ENCODE measurements at places on chromosomes 7 and 10.

DNA sequence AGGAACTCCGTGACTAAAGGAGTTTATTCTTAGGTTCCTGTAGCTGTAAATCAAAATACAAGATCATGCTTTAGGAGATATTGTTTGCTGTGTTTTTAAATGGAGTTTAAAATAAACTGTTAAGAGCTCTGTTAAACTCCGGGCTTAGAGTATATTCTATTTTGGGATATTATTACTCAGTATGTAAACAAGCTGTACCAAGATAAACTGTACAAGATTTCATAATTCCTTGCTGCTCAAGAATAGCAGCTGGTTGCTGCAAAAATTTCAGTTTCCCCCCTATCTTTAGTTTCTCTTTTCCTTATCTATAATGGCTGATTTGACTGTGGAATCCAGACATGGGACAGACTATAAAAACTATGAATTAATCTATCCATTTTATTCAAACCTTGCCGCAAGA, 215.7 kb downstream of the HTR7 start:
- no peak for DNase-seq

- no peak for DNase-seq
These were observed 85.4 kb downstream of the CCNY start for GRCh38 chr10:35421553-35422178.

- no peak for DNase-seq
These were observed 22.0 kb upstream of the ANKRD2 start for GRCh38 chr10:97550336-97551149.

DNA sequence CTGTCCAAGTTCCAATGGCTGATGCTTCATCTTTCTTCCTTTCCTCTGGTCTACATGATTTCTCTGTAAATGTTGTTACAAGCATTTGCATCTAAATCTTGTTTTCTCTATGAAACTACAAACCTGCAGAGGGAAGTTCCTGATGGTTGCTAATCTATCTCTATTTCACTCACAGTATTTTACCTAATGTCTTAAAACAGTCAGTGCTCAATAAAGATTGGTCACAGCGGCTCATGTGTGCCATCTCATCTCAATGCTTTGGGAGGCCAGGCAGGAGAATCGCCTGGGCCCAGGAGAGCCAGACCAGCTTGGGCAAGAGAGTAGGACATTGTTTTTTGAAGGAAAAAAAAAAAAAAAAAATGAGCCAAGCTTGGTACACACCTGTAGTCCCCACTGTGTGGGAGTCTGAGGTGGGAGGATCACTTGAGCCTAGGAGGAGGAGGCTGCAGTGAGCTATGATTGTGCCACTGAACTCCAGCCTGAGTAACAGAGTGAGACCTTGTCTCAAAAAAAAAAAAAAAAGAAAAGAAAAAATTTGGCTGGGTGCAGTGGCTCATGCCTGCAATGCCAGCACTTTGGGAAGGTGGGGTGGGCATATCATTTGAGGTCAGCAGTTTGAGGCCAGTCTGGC, 71.3 kb upstream of the ARMC3 start:
- DNase-seq = no peak

DNA sequence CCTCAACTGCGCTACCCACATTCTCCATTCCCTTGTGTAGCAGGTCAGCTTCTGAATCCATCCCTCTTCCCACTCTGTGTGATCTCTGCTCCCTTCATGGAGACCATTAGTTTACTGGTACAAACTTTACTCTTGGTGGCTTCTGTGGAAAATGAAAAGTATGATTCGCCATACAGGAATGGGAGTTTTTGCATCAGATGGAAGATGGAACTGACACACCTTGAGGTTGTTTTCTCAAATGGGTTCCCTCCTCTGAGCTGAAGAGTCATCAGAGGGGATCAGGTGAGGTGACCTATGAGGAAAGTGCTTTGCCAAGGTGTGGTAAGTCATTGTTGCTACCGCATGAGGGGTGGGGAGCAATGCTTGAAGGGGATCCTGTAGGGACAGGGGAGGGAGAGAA, 266.8 kb downstream of the INHBA start:
- no peak for DNase-seq

DNA sequence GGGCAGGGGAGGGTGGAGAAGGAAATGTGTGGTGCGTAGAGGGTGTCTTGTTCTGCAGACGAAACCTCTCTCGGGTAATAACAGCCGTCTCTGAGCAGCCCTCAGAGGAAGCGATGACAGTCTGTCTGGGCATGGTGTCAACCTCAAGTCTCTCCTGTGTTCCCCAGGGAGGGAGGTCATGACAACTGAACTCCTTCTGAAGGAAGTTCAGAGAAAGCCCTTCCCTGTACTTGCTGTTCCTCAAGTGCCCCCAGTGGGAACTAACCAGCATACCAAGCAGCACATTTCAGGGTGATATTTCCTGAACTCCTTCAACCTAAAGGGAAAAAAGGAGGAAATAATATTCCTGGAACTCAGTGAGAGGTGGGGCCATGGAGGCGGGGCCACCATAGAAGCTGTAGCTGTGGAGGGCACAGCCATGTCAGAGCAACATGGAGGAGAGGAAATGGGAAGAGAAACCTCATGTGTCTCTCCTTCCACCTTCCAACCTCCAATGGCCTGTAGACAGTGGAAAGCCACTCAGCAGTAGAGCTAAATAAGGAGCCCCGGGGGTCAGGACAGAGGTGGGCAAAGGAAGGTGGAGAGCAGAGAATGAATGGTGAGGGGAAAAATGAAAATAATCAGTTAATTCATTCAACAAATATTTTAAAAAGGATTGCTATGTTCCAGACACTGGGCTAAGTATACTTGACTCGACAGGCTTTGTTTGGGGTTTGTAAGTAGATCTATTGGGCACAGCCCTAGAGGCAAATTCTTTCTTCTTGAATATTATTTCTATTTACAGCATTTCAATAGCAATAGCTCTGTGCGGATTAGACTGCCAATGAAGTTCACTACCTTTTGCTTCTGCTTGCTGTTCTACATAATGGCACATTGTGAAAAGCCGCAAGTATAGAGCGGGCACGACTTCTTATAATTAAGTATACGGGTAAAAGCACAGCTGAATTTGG, 61.0 kb upstream of the AOAH start:
- DNase-seq = peak; percentile 83

DNA sequence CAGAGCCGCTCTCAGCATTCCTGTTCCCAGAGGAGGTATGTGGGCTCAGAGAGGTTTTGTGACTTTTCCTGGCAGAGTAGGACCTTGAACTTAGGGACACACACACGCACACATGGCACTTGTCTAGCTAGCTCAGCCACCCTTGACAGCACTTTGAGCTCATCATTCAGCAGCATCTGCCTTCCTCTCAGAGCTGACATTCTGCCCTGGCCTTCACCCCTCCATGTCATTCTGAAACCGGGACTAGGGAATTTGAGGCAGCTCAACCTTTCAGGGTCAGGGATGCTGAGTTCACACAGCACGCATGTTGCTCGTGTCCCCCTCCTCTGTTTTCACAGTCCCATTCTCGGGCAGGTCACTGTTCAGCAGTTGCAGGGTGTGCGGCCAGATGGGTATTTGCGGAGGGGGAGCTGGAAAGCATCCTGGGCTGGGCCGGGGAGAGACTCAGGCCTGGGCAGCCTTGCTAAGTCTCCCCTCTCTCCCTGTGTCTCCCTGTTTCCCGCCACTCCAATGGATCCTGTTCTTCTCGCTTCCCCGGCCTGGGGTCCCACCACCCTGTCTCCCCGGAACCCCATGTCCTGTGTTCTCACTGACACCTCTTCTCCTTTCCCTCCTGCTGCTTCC, 78.0 kb downstream of the COL13A1 start:
- DNase-seq = no peak

DNA sequence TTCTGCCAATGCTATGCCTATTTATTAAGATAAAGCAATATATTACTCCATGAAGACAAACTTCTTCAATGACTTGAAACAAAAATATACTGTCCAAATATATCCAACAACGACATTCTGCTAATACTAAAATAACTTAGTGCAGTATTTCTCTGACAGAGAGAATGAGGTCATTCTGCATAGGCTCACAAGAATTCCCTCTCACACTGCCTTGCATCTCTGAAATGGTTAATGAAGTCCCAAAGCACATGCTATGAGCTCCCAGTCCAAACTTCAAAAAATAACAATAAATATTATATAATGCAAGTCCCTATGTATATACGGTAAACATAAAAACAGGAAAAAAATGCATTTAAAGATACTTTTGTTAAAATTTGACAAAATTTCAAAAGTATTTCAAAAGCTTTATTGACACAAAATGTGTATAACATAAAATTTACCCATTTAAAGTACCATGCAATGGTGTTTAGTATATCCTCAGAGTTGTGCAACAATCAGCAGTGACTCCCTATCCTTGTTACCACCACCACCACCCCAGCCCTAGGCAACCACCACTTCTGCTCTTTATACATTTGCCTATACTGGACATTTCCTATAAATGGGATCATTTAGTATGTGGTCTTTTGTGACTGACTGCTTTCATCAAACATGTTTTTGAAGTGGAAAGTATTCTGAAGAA, 27.6 kb downstream of the CHCHD3 start:
- DNase-seq = no peak

- DNase-seq = peak; percentile 53
These were observed 98.2 kb upstream of the PRKCQ start for GRCh38 chr10:6678211-6678803.

- no peak for DNase-seq
These were observed 11.7 kb upstream of the RAMP3 start for GRCh38 chr7:45145881-45146280.

GRCh38 chr10:17075533-17076359, 53.9 kb downstream of the CUBN start:
- DNase-seq = no peak

DNA sequence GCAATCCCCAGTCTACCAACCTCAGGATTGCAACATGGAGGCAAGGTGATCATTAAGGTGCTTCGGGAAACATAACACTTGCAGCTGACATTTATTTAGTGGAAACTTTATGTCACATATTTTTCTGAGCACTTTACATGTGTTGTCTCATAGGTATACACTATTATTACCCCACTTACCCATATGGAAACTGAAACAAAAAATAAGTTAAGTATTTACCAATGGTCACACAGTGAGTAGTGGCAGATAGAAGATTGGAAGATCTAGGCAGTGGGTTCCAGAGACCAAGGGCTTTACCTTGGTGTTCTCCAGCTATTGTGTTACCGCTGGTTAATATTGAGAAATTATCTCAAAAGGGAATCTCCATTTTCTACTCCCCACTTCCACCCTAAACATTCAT, 1279.1 kb upstream of the SORCS1 start:
- no peak for DNase-seq

DNA sequence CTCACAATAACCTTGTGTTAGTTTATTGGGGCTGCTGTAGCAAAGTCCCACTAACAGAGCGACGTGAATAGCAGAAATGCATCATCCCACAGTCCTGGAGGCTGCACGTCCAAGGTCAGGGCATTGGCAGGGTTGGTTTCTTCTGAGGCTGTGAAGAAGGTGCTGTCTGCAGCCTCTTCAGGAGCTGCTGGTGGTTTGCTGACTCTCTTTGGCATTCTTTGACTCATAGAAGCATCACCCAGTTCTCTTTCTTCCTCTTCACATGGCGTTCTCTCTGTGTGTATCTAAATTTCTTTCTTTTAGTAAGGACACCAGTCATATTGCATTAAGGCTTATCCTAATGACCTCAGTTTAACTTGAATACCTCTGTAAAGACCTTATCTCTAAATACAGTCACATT, 428.4 kb upstream of the KLF6 start:
- no peak for DNase-seq

Measured in B cell (primary cell).